Stimulated activated CD4-positive, alpha-beta T cell treated with anti-CD3 and anti-CD28 coated beads, TNF-alpha, amount 100 ng/mL, for 24 hours (primary cell): ENCODE measurements at places on chromosomes 4 and X.

DNA sequence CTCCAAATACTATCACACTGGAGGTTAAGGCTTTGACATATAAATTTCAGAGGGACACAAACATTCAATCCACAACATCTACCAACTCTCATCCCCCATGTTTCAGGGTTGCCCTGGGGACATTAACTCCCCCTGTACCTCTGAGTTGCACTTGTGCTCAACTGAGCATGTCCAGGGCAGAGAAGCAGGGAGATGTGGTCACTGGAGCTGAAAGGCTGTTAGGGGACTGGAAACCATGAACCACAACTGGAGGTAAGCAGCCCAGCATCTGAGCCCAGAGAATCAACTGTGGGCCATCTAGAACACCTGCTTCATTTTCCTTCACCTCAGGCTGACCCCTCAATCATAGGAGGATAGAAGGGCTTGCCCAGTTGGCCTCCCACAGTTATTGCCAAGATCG lies 641.1 kb downstream of the MID1IP1 start:
- DNase-seq: no peak

DNA sequence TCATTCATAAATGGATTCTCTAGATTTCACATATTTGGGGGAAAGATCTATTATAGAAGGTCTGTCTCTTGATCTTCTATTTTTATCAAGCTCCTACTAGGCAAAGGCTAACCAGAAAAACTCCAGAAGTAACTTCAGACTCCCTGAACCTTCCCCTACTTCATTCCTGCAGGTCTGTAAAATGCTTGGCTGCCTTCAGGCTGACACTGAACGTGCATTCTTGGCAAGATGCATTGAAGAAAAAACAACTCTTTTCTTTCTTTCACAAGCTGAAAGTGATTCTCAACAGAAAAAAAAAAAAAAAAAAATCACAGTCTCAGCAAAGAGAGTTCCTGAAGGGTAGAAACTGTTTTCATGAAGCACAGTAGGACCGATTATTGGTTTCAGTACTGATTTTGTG lies 12.7 kb downstream of the OPHN1 start:
- DNase-seq: no peak

DNA sequence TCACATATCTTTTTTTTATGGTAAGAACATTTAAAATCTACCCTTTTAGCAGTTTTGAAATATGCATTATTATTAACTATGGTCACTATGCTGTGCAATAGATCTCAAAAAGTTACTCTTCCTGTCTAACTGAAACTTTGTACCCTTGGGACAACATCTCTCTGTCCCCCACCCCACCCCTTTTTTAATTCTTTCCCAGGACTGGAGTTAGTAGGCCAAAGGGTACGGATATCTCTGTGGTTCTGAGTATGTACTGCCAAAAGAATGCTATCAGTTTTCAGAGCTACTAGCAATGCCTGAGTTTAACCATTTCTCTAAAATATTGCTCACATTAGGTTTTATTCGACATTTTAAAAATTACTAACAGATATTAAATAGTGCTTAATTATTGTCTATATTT lies 4.7 kb upstream of the FAM241A start:
- no peak for DNase-seq

- no peak for DNase-seq
These were observed 20.6 kb downstream of the AP1S2 start for GRCh38 chrX:15834053-15834452.

GRCh38 chr4:152698089-152698499 lies 18.3 kb upstream of the TMEM154 start:
- no peak for DNase-seq

- no peak for DNase-seq
These were observed 39.3 kb upstream of the TXK start for GRCh38 chr4:48173056-48173991.
